Stimulated activated CD8-positive, alpha-beta memory T cell treated with anti-CD3 and anti-CD28 coated beads, Interleukin-4, amount 100 ng/mL, for 48 hours (primary cell): ENCODE measurements at places on chromosomes 3 and 15.

DNA sequence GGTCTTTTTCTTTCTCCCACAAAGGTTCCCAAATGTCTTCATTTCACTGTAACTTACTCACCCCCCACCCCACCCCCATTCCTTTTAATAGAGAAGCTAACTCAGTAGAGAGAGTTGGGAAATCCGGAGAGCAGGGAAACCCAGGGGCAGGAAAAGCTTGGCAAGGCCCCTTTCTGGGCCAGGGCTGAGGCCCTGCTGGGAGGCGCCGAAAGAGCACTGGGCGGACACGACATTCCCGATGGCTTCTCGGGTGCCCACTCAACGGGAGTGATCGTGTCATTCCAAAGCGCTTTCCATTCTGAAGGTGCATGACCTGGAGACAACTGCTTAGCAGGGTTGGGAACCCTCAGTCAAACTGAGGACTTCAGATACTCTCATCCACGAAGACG is 1.6 kb upstream of the DALRD3 start:
- DNase-seq: no peak

DNA sequence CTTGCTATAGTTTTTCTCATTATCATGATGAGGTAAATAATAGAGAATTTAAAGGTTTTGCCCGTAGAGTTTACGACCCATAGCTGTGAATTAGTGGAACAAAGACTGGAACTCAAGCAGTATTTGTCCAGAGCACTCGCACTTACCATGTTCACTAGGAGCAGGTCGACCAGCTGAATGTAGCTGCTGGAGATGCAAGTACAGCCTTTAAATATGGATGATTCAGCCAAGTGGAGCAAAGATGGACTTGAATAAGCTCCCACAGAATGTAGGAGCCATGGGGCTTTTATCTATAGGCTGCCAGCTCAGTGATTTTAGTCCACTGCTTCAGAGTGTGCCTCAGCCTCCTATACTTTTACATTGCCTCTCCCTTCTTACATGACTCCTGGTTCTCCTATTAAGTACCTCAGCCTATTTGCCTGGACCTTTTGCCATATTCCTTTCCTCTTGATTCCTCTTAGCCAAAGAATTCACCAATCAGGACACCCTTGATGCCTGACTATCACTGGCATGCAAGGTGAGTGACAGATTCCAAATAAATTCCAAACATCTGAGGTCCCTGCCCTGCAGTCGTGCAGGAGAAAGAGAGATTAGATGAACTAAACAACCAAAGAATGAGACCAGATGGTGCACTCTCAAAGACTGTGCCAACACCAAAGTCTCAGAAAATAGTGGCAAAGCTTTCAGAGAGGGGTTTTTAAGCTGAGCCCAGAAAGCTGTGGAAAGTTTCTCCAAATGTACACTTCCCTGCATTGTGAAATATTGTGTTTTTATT is 3.9 kb downstream of the MKRN3 start:
- DNase-seq: no peak

DNA sequence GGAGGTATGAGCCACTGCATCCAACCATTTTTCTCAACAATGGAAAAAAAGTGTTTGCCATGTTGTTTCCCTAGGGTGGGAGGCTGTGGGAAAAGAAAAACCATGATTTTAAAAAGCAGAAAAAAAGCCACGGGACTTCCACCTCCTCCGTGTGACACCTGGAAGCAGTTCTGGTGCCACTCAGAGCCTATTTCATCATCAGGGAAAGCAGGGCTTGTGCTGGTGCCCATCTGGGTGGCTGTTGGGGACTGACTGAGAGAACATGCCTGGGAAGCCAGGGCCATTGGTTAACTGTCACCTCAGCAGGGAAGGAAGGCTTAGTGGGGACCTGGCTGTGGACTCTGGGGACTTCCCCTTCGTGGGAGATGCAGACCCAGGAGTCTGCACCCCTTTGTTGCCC is 7.3 kb downstream of the RNU5B-1 start:
- no peak for DNase-seq

DNA sequence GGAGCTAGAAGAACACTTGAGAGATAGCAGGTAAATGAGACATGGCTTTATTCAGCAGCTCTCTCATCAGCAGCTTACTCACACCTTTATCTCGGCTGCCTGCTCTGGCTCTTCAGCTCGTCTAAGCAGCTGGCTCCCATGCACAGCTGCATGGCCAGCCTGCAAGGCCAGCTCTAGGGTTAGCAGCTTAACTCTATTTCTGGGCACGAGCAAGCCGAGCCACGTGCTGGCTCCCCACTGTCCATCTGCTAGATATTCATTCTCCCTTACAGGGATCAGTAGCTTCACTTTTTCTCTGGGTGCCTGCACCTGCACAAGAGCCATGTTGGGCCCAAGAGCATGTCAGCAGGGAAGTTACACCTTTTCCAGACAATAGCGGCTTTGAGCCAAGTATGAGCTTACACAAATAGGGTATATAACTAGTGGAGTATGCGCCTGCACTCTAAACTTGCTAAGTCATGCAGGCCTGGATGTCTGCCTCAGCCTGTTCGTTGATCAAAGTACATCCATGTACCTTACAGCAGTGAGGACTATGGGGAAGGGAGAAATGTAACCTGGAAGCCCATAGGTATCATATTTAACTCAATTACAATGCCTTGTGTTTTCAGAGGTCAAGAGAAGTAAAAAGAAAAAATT is 174.9 kb upstream of the SNTN start:
- DNase-seq: no peak

GRCh38 chr3:191523148-191523547 is 62.2 kb downstream of the PYDC2 start:
- DNase-seq: no peak

GRCh38 chr3:40891186-40891585 is 308.1 kb upstream of the CTNNB1 start:
- no peak for DNase-seq

DNA sequence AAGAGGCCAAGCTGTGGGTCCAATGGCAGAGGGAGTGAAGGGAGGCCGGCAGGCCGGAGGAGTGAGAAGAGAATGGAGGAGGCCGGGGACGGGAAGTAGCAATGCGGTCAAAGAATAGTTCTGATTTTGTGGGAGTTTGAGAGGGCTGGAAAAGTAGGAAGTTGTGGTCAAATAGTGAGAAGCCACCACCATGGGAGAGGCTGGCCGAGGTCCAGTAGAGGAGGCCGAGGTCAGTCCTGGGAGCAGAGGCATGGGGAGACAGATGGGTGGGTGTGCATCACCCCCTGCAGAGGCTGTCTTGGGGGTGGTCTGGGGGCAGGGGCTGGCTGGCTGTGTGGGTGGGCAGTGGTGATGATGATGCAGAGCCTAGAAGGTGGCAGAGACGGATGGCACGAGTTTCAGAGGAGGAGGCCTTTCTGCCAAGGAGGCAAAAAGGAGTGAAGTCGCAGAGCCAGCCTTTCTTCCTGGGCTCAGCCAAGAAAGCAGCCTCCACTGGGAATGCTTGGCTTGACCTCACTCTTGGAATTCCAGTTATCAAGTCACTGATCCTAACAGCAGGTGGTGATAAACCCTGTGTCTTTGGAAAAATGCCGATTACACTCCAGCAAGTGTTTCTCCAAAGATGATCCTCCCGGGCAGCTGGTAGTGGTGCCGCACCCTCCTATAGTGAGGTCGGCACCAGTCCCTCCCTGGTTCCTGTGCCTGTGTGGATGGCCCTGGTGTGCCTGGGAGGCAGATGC is 57.3 kb downstream of the ARNT2 start:
- no peak for DNase-seq

DNA sequence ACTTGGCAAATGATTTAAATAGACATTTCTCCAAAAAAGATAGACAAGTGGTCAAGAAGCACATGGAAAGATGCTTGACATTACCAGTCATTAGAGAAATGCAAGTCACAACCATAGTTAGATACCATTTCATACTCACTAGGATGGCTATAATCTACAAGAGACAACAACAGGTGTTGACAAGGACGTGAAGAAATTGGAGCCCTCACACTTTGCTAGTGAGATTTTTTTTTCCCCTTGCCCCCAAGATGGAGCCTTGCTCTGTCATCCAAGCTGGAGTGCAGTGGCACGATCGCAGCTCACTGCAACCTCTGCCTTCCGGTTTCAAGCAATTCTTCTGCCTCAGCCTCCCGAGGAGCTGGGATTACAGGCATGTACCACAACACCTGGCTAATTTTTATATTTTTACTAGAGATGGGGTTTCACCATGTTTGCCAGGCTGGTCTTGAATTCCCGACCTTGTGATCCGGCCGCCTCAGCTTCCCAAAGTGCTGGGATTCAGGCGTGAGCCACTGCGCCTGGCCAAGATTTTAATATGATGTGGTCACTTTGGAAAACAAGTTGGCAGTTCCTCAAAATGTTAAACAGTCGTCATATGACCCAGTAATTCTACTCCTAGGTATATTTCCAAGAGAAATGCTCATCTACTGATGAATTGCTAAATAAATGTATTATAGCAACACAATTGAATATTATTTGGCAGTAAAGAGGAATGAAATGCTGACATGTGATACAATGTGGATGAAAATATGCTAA is 103.3 kb downstream of the ATG7 start:
- DNase-seq: no peak

DNA sequence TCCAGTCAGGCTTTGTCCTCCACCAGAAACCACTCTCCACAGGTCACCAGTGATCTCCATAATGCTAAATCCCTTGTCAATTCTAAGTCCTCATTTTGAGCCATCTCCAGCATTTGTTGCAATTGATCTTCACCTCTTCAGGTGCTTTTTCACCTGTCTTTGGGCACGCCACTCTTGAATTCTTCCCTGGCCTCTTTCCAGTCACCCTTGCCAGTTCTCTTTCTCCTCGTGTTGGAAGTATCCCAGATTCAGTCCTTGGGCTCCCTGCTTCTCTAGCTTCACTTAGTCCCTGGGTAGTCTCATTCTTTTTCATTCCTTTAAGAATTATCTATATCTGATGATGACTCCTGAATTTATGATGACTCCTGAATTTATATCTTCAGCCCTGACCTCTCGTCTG is 37.5 kb downstream of the MAPK6 start:
- DNase-seq: no peak

- DNase-seq: no peak
Observed at GRCh38 chr3:117696851-117697407, 987.4 kb downstream of the TUSC7 start.

- no peak for DNase-seq
Observed at GRCh38 chr15:32060706-32061105, 30.4 kb downstream of the CHRNA7 start.

DNA sequence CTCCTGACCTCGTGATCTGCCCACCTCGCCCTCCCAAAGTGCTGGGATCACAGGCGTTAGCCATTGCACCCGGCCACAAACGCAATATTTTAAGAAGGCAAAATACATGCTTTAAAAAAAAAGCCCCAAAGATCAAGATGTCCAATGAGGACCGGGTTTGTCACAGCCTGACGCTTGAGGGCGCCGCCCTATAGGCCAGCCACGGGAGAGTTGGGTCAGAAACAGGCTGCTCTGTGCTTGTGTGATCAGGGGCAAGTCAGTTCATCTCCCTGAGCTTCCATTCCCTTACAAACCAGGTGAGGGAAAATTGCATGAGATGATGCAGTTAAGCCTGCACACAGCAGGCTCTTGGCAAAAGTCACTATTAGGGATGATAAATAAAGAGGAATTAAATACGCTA is 23.9 kb downstream of the FAM174B start:
- no peak for DNase-seq

GRCh38 chr15:100060276-100060926 is 281.4 kb downstream of the ADAMTS17 start:
- DNase-seq: no peak

DNA sequence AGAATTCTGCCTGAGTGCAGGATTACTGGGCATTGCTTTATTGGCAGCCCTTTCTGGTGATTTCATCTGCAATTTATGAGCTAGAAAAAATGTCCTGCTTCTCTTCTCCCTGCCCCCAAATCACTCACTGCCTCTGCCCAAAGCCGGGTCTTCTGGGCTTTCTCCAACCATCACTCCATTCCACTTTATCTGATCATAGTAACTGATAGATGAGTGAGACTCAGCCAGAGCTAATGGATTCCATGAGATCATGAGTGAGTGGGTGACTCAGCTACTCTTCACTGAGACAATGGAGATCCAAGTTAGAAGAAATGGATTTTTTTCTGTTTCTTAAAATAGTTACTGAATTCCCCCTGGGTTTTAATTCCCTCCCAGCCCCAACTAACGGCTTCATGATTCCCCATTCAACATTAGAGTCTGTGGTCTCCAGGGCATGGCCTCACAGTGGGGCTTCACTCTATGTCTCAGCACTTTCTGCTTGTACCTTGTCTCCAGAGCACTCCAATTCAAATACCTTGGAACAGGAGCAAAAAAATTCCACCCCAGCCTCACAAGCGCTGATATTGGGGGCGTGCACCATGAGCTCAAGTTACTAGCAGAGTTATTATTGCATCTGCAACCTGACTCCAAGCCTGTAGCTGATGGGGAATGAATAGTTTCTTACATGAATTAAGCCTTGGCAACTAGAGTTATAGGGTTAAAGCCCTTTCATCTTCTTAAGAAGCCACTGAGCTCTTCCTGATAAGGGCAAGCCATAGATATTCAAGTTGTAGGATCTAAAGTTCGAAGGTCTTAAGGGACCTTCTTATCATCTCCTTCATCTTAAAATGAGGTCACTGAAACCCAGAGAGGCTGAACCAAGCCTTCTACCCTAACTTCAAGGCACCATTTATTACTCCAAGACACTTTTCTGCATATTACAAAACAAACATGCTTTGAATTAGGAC is 85.9 kb downstream of the AGBL1 start:
- DNase-seq: no peak

DNA sequence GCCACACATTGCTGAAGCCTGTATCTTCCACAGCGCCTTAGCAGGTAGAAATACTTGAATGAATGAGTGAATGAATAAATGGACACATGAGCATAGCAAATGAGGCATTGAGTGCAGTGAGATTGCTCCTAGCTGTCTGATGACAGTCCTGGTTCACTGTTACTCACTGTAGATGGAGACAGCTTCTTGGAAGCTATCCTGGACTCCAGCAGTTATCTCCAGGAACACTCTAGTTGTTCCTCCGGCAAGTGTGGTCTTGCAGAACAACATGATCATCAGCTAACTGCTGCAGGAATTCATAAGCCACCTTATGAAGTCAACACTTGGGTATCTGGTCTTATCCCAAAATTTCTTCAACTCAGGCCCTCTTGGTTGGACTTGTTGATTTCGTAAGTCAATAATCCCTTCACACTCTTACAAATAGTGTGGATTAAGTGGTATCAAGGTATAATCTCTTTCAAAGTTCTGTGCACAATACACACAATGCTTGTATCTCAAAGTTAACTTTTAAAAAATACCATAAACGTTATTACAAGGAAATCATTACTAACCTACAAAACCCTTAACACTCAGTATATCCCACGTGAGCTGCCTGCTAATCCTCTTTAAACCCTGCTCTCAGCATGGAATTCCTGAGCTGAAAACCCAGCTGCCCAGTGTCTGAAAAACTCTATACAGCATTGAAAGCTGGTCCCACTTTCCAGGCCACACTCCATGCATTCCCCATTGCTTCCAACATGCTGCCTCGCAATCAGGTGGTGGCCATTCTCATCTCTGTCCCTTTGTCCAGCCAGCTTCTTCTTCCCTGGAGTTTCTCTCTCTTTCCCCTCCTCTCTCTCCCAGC is 14.4 kb upstream of the ZBTB38 start:
- DNase-seq: no peak

- no peak for DNase-seq
Observed at GRCh38 chr15:95168951-95169431, 937.6 kb downstream of the MCTP2 start.

- no peak for DNase-seq
Observed at GRCh38 chr15:101710806-101711205, 13.5 kb downstream of the TARS3 start.

GRCh38 chr3:190305406-190305805 is 16.8 kb downstream of the CLDN1 start:
- no peak for DNase-seq

- no peak for DNase-seq
Observed at GRCh38 chr3:19891740-19892139, 42.3 kb downstream of the EFHB start.

- no peak for DNase-seq
Observed at GRCh38 chr15:66872405-66872804, 170.4 kb downstream of the SMAD6 start.
